NCI-H1092 treated with DMSO at 0.1 percent for 48 hours (cell line): ENCODE measurements at places on chromosomes 7 and 10.

DNA sequence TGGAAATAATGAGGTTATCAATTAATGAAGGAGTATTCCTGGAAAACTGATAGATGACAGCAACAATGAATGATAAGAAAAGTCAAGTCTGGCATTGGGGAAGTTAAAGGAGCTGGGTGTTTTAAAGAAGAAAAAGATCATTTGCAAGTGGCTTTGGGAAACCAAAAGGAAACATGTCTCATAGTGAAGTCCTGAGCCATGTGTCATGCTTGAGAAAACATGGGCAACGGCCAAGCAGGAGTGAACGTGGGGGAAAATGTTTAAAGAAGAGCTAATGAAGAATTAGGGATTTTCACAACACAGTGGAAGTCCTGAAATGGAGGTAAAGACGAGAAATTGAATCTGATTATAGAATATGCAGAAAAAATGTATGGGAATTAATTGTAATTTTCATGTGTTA is 1383.2 kb upstream of the CELF2 start:
- no peak for DNase-seq

GRCh38 chr10:30432622-30433305 is 1.2 kb upstream of the MAP3K8 start:
- no peak for DNase-seq

DNA sequence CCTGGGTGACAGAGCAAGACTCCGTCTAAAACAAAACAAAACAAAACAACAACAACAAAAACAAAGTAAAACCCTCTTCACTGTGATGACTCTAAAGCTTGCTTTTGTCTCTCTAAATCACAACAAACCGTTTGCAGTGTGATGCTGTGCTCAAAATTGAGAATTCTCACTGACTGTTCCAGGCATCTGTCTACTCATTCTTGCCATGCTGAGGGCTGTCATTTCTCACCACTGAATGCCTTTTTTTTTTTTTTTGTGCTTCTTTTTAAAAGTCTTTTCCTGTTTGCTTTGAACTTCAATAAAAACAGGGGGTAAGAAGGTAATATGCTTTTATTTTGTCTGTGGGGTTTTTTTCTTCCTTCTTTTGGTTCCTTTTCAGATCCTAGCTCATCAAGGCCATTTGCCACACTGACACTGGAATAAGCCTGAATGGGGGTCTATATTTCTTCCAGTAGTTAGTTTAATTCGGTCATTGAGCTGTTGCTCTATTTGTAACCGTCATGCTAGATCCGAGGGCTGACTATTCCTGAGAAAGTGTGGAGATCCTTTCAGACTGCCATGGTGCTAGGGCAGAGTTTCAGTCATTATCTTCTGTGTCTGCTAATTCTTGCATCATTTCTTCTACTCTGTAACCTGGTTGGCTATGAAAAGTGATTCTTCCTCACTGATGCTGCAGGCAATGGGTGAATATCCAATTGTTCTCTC is 10.6 kb downstream of the FAS start:
- no peak for DNase-seq

- no peak for DNase-seq
Observed at GRCh38 chr10:133130602-133131001, 29.4 kb upstream of the KNDC1 start.

GRCh38 chr7:64685741-64686140 is 19.8 kb downstream of the ZNF107 start:
- no peak for DNase-seq

DNA sequence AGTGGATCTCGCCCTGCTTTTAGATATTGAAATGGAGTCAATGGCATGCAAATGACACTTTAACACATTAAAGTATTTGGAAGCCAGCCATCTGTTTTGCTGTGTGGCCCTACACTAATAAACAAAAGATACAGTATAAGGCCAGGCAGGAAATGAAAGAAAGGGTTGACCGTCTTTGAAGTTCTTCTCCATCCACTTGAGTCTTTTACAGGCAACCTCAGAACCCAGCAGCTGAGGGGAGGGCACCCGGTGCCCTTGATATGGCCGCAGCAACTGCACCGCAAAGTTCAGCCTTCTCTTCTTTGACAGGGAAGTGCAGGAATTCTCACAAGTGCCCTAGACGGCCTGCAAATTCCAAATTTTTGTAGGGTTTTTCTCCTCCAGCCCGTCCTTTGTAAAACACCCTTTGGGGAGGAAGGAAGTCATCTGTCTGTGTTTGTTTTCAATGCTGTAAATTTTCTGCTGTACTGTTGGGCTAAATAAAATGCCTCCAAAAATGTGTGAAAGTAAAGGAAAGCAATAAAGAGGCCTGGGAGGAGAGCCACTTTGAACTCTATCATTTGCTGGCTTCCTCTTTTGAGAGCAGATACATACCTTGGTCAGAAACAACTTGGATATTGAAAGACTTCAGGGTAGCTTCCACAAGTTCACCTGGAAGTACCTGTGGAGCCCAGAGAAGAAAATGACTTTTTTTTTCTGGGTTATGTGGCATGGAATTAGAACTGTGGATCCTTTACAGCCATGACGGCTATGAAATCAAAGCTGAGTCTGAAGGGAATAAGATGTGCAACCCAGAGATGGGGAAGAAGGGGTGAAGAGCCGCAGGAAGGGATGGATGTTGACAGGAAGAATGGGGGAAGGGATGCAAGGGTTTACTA is 3.6 kb downstream of the HOXA1 start:
- DNase-seq = peak; percentile 45

DNA sequence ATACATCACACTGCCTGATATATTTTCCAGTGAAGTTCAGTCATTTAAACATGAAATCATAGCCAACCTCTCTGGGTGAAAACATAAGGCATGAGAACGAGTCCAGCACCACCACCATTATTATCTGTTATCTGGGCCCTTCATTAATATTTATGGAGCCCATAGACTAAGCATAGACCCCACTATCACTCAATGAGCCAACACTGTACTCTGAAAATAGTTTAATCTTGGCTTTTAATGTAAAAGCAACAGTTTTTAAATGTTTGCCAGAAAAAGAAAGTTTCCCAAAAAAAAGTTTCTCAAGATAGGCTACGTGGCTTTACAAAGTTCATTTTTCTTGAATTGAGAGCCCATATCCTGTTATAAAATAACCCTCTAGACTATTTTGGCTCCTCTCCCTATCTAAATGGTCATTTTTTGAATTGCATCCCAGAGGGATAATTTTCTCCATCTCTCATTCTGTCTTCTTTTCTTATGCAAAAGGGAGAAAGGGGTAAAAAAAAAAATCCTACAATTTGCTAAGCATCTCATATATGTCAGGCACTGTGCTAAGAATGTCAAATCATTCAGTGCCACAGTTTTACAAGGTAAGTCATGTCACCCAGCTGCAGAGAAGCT is 66.1 kb downstream of the FZD1 start:
- DNase-seq = no peak

DNA sequence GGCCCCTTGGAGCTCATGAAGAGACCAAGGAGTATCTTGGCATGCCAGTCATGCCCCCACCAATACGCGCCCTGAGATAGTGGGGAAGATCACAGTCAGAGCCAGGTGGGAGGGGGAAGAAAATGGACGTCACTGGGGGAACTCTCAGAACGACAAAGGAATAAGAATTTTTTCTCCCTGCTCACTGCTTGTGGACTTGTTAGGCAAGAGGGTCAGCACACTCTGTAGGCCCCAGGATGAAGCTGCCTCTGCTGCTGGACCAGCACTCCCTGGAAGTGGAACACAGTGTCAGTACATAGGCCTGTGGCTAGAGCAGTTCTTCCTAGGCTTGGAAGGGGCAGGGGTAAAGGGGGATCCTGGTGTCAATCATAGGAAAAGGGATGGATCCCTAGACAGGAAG is 46.5 kb downstream of the DRGX start:
- DNase-seq = no peak

DNA sequence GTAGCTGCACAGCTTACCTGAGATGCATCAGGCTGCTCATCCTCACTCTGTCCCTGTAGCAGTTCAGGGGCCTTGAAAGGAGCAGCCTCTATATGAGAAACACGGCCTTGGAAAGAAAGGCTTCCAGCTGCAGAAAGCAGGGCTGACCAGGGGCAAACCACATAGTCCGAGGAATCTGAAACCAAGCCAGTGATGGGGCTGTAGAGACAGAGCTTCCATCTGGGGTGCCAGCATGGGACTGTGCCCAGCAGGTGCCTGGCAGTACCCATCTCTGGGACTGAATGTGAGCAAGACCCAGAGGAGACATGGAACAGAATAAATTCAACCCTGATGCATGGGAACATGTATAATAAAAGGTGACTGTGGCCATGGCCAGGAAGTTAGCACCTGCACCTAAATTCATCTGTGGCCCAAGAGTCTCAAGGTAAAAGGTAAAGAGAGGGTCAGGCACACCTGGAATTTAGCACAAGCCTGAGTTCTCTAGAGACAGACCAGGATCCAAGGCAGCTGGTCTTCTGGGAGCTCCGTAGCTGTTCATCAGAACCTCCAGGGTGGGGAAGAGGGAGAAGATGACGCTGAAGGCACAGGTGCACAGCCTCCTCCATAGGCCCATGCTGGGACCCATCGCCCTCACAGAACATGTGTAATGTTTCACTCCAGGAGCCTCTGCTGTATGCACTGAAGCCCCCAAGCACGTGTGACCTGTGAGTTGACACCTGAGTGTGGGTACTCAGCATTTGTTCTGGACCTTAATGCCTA is 25.3 kb downstream of the FRMPD2 start:
- DNase-seq = no peak

DNA sequence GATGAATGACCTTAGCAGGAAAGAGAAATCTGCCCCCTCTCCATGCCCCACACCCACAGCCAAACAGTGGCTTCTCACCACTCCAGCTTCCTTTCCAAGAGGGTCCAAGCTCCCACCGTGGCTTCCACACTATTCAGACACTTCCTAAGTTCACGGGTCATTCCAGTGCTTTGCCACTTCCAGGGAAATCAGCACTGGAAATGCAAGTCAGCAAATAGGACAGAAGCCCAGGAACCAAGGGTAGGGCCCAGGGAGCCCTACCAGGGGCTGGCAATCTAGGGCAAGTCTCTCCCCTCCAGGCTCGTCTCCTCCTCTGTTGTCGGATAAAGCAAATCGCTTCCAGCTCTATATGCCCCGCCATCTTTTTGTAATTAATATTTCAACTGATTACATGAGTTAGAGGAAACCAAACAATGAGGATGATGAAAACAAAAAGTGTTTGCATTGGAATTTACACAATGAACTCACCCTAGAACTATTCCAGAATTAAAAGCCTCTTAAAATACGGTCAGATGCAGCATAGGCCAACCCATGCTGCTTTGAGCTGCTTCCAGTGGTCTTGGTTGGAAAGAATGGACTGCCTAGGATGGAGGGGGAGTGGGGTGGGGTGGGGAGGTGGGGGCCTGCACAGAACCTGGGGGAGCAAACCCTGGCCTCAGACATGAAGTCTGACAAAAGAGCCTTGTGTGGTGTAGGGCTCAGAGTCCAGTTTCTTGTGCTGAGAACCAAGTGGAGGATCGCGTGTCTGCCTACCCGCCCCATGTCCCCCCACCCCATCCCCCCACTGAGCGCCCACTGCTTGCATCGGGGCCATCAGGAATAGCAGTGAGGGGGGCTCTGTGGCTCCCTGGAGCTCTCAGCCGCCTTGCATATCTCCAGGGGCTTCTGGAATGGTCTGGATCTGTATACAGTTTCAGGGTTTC is 74.6 kb upstream of the CPXM2 start:
- DNase-seq = no peak

DNA sequence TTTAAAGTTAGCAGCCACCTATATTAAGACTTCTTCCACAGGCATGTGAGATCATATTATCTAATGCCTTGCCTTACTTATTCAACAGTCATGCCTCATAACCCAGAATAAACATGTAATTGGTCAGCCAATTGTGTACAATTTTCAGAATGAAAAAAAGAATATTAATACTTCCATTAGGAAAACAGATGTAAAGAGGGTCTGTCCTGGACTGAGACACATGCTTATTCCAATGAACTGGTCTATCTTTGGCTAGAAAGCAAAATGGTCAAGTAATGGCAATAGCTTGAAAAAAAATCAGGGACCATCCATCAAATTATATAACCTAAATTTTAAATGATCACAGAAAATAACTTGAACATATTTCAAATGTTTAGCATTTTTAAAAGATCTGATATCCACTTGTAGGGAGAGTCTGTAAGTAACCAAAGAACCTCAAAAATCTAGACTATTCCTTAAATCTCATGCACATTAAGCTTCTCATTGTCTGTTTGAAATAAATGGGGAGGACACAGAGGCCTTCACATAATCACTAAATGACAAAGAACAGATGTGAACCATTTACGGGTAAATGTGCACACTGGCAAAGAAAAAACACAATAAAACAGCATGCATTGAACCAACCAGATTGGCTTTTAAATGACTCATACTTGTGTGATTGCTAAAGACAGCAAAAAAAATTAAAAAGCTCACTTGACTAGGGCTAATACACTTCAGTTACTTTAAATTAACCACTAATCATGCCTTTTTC is 568.8 kb upstream of the PCDH15 start:
- DNase-seq = no peak

GRCh38 chr10:114718374-114718773 is 60.3 kb upstream of the ABLIM1 start:
- DNase-seq = no peak

DNA sequence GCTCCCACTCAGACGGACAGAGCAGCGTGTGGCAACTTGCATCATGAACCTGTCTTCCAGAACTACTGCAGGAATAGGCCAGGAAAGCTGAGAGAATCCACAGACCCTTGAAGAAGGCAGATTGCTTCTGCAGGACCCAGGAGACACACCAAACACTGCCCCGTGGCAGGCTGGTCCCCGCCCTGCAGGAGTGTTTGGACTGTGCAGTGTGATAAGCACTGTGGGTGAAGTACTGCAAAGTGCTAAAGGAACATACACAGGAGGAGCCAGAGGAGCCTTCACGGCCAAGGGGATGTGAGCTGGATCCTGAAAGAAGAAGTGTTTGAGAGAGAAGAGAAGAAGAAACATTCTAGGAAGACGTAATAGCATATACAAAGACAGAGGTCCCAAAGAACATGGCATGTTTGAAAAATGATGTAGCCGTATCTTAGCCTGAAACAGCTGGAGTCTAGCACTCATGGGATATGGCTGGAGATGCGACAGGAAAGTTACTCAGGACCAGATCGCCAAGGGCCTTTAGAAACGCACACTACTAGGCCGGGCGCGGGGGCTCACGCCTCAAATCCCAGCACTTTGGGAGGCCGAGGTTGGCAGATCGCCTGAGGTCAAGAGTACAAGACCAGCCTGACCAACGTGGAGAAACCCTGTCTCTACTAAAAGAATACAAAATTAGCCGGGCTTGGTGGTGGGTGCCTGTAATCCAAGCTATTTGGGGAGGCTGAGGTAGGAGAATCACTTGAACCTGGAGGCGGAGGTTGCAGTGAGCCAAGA is 96.9 kb upstream of the RHEB start:
- no peak for DNase-seq

DNA sequence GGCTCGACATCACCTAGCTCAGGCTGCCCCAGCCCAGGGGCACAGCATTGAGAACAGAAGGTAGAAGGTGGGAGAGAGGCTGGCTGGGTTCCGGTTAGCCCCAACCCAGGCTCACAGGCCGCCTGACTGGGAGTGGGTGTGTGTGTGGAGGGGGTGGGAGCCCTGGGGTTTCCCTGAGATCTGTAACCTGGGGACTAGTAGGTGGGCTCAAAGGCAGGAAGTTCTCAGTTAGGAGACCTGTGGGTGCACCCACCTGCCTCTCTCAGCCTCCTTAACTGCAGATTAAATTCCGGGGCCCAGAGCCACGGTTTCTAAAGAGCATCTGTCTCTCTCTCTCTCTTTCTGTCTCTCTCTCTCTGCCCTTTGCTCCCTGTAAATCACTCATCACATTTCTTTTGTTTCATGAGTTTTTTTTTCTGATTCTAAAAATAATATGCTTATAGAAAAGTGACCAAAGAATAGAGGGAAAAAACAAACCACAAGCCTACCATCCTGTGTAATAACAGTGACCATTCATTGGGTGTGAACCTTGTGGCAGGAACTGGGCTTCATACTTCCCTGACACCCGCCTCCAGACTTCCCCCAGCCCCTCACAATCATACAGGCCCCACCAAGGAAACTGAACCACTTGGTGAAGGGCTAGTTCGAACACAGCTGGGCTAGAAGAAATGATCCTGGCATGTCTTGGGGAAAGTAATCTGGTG is 83.4 kb upstream of the SMNDC1 start:
- DNase-seq = no peak
